ENCODE measurements at places on chromosomes 2 and 18. TPM values are rescaled to one million over a fixed set of nuclear protein-coding genes. Genes with fewer than 3 reads are reported as not detected.

The MC4R gene
- not detected for total RNA-seq

DNA sequence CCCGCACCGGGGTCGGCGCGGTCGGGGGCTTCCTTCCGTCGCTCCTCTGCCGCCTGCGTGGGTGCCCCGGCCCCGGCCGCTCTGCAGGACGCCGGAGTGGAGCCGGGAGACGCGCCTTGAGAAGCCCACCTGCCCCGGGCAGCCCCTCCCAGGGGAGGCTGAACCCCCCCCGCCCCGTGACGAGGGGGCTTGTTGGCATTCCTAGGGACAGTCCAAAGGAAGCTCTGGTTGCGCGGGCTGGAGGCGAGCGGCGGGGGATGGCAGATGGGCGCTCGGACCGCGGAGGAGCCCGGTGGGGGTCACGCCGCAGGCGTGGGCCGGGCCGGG, 133.5 kb upstream of the MGAT5 start:
- peak; percentile 25 for DNase-seq
- H3K27me3 ChIP-seq, result peaks cover 7% of the 10 kb centered on the region
- H3K27ac ChIP-seq, result no peak overlapping the region
- peaks cover 42% of the 10 kb centered on the region for H3K4me1 ChIP-seq
- H3K36me3 ChIP-seq, result peaks cover 9% of the 10 kb centered on the region

DNA sequence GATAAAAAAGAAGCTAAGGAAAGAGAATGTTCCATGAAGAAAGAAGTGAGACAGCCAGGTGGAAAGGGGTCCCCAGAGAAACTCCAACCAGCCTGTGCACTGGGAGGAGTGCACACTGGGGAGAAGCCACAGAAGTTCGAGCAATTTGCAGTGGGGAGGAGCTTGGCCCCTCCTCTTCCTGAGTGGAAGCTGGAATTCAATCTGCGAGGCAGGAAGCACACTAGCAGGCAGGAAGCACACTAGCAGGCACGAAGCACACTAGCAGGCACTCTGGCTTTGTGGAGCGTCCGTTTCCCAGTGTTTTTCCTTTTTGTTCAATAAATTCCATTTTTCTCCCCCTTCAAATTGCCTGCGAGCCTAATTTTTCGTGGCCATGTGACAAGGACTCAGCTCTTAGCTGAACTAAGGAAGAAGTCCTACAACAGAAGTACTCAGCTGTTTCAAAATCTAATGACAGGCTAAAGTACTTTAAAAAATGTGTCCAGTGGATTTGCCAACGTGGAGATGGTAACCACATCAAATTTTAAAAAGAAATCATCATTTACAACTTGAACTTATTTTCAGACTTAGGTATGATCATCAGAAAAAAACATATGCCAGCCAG, 21.4 kb upstream of the SPIRE1 start:
- H3K27me3 ChIP-seq, result peaks cover 5% of the 10 kb centered on the region
- peaks cover 4% of the 10 kb centered on the region for H3K36me3 ChIP-seq
- peak overlapping the region; percentile 92 for H3K27ac ChIP-seq
- peak overlapping the region; percentile 29 for H3K4me3 ChIP-seq
- peaks cover 15% of the 10 kb centered on the region for H3K4me1 ChIP-seq

The MAP4K4 gene
- 427 TPM for total RNA-seq

DNA sequence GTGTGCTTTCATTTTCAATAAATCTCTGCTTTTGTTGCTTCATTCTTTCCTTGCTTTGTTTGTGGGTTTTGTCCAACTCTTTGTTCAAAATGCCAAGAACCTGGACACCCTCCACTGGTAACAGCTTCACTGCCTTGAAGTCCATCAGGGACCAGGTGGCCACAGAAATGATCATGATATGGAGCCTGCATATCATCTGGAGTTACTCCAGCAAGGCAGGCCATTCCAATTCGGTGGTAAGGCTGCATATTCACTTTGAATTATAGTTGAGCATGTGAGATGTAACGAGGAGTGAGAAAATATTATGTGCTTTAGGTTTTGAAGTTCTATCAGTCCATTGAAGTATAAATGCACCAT, 26.3 kb upstream of the SPATA3 start:
- no peak overlapping the region for H3K27ac ChIP-seq
- H3K4me1 ChIP-seq, result no peaks in the 10 kb centered on the region
- H3K4me3 ChIP-seq, result no peak overlapping the region
- no peaks in the 10 kb centered on the region for H3K27me3 ChIP-seq
- no peak for DNase-seq

The SYT4 gene
- 0.26 TPM for total RNA-seq

DNA sequence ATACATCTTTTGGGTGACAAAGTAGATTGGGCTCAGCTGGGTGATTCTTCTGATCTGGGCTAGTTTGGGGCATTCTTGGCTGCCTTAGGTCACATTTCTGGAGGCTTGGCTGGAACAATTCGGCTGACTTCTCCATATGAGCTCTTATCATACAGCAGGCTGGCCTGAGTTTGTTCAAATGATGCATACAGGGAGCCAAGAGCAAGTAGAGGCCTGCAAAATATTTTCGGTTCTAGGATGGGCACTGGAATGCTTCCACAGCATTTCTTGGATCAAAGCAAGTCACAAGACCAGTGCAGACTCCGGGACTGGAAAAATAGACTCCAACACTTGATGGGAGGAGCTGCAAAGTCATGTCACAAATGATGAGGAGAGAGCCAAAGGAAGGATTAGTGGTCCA, 98.4 kb downstream of the SCG2 start:
- H3K27me3 ChIP-seq, result no peaks in the 10 kb centered on the region
- H3K4me1 ChIP-seq, result no peaks in the 10 kb centered on the region
- no peaks in the 10 kb centered on the region for H3K36me3 ChIP-seq
- no peak for DNase-seq
- H3K4me3 ChIP-seq, result no peak overlapping the region

- no peak overlapping the region for H3K27ac ChIP-seq
- DNase-seq, result no peak
- no peaks in the 10 kb centered on the region for H3K27me3 ChIP-seq
- no peak overlapping the region for H3K4me3 ChIP-seq
Observed at GRCh38 chr2:170152421-170152820, 25.5 kb upstream of the MYO3B start.
